Testis (tissue), 5 donors: ENCODE measurements at places on chromosomes 2 and 18.

DNA sequence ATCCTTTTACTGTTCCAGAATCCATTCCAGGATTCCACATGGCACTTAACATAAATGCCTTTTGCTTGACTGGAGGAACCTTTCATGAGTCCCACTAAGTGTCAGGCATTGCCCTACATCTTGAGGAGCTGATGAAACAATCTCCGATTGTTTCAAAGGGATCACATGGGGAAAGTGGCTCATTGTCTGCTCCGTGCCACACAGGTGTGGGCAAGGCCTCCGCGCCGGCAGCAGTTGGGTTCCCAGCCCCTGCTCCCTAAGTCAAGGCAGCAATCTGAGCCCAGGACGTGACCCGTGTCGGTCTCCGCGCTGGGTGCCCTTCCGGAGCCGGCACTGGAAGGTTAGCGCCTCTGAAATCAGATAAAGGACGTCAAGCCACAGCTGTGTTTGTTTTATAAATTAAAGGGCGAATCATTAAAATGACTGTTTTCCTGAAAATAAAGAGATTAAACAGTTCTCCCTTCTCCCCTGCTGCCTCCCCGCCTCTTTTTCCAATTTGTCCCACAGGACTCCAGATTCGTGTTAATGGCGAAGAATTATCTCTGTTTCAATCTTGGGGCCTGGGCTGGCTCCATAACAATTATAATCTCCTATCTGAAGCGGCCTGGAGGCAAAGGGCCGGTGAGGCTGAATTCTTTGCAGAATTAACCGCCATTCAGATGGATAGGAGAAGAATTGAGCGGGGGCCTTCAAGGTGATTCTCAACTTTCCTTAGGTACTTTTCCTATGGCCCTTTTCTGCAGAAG, 84.3 kb upstream of the FZD7 start:
- no peak for DNase-seq

GRCh38 chr2:113709022-113709421, 47.4 kb downstream of the SLC35F5 start:
- no peak for DNase-seq

- DNase-seq = no peak
These were observed 52.7 kb downstream of the SPRED2 start for GRCh38 chr2:65379721-65380171.

- DNase-seq = no peak
These were observed 24.6 kb upstream of the SCG2 start for GRCh38 chr2:223626716-223627115.

GRCh38 chr2:82139979-82140611, 1835.5 kb upstream of the LRRTM1 start:
- DNase-seq = no peak

GRCh38 chr18:74081966-74082741, 65.5 kb downstream of the FBXO15 start:
- peak; percentile 69 for DNase-seq

DNA sequence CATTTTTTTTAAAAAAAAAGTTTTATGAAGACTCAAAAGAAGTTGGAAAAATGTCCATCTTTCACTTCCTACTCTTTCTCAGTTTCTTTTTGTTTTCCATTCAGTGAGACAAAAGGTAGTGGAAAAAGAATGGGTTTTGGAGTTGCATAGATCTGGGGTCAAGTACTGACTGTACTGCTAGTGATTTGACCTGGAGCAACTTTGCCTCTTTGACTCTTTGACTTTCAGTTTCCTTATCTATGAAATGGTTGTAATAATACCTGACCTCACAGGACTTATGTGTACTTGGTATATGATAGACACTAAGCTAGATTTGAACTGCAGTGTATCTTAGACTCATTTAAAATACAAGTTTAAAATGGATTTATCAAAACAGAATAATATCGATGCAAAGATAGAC, 3.5 kb upstream of the KCNE4 start:
- DNase-seq = no peak

- DNase-seq = no peak
These were observed 715.2 kb downstream of the CCDC85A start for GRCh38 chr2:56898986-56899385.

- DNase-seq = no peak
These were observed 52.4 kb downstream of the PMS1 start for GRCh38 chr2:189836644-189837043.

GRCh38 chr2:112639936-112640335, 5.8 kb upstream of the SLC20A1 start:
- DNase-seq = no peak

DNA sequence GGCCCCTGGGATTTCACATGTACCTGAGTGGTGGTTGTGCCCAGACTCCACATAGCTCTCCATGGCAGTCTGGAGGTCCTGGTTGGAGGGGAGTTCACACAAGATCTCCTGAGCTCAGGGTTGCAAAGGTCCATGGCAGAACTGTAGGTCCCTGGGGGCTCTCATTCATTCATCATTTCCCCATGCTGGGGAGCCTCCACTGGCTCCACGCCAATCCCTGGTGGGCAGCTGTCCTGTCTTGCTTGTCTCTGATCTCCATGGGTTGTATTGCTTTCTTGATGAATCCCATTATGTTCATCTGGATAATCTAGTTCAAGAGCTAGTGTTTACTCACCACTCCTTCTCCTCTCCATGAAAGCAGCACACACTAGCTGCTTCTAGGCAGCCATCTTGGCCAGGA, 42.4 kb downstream of the ZSWIM2 start:
- DNase-seq = no peak

DNA sequence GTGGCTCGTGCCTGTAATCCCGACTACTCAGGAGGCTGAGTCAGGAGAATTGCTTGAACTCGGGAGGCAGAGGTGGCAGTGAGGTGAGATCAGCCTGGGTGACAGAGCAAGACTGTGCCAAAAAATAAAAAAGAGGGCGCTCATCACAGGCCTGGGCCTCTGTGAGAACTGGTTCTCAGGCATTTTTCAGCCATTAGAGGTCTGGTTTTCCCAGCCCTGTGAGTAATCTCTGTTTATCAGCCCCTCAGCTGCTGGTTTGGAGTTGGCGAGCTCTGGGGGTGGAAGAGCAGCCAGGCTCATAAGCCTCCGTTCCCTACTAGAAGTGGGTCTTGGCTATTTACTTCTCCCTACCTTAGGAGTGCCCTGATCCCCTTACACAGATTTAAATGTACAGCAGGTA, 53.1 kb downstream of the CHRNA1 start:
- DNase-seq = no peak

GRCh38 chr2:201909348-201909747, 103.0 kb downstream of the CDK15 start:
- no peak for DNase-seq

- no peak for DNase-seq
These were observed 58.0 kb upstream of the EDAR start for GRCh38 chr2:109046925-109047508.

DNA sequence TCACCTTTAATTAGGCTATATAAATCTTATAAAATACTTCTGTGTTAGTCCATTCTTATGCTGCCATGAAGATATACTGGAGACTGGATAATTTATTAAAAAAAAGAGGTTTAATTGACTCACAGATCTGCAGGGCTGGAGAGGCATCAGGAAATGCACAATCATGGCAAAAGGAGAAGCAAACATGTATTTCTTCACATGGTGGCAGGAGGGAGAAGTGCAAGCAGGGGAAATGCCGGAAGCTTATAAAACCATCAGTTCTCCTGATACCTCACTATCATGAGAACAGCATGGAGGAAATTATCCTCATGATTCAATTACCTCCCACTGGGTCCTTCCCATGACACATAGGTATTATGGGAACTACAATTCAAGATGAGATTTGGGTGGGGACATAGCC, 504.4 kb downstream of the RIT2 start:
- DNase-seq = no peak

GRCh38 chr2:205751569-205752031, 69.3 kb downstream of the NRP2 start:
- no peak for DNase-seq

- DNase-seq = no peak
These were observed 20.0 kb downstream of the AQP12A start for GRCh38 chr2:240711701-240712100.

DNA sequence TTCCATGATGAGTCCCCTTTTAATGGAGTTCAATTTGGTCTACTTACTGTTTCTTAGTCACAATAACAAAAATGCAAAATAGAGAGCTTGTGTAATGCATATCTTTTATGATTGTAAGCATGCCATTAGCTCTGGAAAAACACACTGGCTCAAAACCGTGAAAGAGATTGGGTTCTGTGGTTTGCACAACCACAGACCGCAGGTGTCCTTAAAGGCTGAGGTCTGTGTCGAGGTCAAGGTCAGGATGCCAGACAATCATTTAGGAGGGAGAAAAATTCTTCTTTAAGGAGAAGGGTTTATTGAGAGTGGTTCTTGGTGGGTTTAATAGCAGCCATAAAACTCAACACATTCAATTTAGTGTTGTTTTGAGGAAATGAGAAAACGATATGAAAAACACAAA, 487.2 kb downstream of the GALR1 start:
- DNase-seq = no peak

GRCh38 chr18:26176134-26176533, 42.5 kb downstream of the PSMA8 start:
- DNase-seq = no peak

DNA sequence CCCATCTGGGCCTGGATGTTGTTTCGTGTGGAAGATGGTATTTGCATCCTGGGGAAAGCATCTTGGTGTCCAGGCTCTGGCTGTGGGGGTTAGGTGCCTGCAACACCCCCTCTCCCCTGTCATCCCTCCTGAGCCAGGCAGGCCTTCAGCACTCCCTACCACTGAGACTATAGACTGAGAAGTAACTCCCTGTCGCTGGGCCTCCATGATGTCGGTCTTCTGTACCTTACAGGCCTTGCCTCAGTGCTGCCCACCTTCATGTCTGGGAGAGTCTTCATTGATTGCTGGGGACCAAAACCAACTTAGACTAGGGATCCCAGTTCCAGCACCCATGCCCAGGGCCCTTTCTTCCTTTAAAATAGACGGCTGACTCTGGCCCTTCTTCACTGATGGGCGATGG, 33.1 kb upstream of the DNMT3A start:
- no peak for DNase-seq

DNA sequence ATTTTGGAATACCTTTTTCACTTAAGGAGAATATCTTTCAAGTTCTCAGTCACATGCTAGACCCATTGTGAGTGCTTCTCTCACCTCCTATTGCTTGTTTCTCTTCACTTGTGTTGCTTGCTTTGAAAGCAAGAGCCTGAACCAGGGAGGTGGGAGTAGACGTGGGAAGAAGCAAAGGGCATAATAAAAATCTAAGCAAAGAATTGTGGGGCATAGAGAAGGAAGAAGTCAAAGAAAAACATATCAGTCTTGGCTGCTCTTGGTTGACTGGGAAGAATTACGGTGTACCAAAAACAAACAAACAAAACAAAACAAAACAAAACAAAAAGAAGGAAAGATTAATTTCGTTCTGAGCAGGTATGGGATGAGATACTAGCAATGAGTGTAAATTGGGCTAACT, 48.9 kb upstream of the ACVR1 start:
- DNase-seq = no peak

DNA sequence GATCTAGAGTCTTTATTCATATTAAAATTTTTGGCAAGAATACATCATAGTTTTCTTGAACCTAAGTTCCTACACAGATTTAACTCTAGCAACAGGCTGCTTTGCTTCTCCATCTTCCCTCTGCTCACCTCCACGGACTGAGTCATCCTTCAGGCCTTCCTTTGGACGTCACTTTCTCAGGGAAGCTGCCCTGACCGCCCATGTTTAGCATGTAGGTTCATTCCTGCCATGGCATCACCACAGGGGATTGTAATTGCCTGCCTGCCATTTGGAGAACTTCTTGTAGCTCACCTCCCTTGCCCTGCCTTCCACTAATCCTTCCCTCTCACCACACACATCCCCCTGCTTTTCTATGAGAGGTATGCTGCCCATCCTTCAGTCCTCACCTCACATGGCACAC, 43.9 kb upstream of the B3GNT2 start:
- no peak for DNase-seq

DNA sequence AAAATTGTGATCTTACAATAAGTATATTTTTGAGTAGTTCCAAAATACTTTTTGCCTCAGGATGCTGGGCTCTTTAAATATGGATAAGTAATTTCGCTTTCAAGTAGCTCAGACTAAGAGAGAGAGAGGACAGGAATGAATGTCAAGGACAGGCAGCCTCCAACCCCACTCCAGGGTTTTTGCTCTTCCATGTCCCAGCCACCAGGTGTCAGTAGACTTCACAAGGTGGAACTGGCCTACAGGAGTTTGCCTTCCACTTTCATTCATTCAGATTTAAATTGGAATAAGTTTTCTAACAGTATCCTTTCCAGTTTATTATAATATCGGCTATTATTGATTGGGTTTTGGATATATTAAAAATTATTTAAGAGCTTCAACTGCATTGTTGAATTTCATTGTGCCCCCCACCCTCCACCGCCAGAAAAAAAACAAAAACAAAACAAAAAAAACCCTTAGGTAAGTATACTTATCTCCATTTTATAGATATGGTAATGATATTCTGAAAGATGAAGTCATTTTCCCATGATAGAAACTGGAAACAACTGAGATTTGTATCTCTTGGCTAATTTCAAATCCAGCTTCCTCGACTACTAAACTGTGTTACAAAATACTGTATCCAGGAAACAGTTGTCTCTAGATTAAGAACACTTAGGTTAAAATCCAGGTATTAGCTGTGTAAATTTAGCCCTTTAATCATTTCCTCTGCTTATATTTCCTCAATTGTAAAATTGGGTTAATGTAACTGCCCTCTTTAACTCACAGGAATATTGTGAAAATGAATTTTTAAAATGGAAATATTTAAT, 793.1 kb downstream of the ERBB4 start:
- DNase-seq = peak; percentile 73

DNA sequence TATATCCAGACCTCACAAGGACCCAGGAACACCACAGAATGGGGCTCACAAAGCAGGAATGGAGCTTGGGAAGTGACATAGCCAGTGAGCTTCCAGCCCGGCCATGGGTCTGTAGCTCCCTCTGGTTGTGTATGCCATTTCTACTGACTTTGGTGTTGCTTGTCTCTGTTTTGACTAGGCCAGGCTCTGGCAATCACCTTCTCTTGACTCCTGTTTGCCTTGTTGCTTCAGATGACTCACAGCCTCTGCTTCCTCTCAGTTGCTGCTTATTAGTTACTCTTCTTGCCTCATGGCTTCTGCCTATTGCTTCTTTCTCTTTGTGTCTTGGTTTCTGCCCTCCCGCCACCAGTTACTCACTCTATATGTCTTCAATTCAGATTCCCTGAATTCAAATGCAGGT, 15.8 kb upstream of the IER3IP1 start:
- no peak for DNase-seq

DNA sequence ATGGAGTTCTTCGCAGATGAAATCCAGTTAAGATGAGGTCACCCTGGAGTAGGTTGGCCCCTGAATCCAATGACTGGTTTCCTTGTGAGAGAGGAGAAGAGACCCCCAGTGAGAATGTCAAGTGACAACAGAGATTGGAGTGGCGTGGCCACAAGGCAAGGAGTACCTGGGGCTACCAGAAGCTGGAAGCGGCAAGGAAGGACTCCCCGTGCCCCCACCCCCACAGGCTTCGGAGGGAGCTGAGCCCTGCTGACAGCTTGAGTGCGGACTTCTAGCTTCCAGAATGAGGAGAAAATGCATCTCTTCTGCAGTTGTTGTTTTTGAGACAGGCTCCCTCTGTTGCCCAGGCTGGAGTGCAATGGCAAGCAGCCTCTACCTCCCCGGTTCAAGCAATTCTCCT, 78.0 kb upstream of the HPCAL1 start:
- DNase-seq = no peak

GRCh38 chr18:77129150-77129551, 3.4 kb downstream of the MBP start:
- no peak for DNase-seq

- DNase-seq = peak; percentile 6
These were observed 30.1 kb downstream of the MROH2A start for GRCh38 chr2:233807966-233808935.
